ENCODE measurements at places on chromosomes 13 and 19.

DNA sequence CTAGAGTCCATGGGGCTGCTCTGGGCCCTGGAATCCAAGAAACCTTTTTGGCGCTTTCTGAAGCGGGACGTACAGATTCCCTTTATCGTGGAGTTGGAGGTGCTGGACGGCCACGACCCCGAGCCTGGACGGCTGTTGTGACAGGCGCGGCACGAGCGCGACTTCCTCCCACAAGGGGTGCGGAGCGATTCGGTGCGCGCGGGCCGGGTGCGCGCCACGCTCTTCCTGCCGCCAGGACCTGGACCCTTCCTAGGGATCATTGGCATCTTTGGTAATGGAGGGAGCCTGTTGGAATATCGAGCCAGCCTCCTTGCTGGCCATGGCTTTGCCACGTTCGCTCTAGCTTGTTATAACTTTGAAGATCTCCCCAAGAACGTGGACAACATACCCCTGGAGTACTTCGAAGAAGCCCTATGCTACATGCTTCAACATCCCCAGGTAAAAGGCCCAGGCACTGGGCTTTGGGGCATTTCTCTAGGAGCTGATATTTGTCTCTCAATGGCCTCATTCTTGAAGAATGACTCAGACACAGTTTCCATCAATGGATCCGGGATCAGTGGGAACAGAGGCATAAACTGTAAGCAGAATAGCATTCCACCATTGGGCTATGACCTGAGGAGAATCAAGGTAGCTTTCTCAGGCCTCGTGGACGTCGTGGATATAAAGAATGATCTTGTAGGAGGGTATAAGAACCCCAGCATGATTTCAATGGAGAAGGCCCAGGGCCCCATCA, 3.5 kb upstream of the ZFP82 start:
- DNase-seq, result no peak

- DNase-seq, result no peak
These were observed 297.2 kb downstream of the DCT start for GRCh38 chr13:94182185-94182761.

GRCh38 chr13:109996404-109996960, 210.1 kb upstream of the IRS2 start:
- DNase-seq, result no peak

- no peak for DNase-seq
These were observed 7.1 kb downstream of the SERTM1 start for GRCh38 chr13:36680913-36681312.

DNA sequence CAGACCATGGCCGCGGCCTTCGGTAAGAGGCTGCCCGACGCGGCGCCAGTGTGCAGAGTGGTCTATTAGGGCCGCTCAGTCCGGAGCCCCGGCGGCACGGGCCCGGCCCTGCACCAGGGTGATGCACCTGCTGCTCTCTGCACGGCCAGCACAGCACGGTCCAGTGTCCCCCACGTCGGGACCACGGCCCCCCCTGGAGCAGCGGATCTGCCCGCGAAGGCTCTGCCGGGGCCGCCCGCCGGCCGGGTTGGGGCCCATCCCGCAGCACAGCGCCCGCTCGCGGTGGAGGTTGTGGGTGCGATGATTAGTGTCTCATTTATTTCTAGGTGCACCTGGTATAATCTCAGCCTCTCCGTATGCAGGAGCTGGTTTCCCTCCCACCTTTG, 7.9 kb downstream of the PTBP1 start:
- no peak for DNase-seq

DNA sequence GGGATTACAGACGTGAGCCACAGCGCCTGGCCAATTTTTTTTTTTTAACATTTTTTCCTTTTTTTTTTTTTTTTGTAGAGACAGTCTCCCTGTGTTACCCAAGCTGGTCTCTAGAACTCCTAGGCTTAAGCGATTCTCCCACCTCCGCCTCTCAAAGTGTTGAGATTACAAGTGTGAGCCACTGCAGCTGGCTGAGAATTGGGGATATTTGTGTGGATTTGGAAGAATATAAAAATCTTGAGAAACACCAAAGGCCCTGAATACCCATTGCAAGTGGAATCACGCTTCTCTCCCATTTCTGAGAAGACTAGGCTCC, 79.9 kb upstream of the ABCC4 start:
- no peak for DNase-seq

GRCh38 chr13:73212482-73212881, 153.7 kb downstream of the KLF5 start:
- DNase-seq, result no peak

DNA sequence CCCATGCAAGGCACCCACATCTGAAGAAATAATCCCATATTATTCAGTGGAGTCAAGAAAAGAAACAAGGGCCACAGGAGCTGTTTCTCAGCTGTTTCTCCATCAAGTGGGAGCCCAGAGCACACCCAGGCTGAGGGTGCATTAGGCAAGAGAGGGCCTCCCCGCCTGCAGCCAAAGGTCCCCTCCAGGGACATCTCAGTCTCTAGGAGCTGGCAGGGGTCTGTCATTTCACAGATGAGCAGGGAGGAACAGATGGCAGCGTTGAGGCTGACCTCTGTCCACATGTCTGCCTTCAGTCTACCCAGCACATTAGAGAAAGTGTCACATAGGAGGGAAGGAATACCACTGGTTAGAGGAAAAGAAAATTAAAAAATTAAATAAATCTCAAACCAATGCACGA, 157.7 kb downstream of the ZNF536 start:
- DNase-seq, result no peak

DNA sequence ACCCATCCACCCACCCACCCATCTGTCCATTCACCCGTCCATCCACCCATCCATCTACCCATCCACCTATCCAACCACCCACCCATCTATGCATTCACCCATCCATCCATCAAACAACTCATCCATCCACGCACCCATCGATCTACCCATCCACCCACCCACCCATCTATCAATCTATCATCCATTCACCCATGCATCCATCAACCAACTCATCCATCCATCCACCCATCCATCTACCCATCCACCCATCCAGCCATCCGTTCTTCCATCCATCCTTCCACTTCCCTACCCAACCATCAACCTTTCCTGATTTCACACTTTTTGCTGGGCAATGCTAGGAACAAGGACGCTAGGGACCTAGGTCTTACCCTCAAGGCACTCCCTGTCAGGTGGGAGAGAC, 2.1 kb downstream of the TMEM238 start:
- DNase-seq, result no peak

GRCh38 chr13:34044041-34044440, 226.1 kb downstream of the RFC3 start:
- DNase-seq, result no peak

- no peak for DNase-seq
These were observed 32.0 kb upstream of the IGFL1 start for GRCh38 chr19:46197314-46198070.

DNA sequence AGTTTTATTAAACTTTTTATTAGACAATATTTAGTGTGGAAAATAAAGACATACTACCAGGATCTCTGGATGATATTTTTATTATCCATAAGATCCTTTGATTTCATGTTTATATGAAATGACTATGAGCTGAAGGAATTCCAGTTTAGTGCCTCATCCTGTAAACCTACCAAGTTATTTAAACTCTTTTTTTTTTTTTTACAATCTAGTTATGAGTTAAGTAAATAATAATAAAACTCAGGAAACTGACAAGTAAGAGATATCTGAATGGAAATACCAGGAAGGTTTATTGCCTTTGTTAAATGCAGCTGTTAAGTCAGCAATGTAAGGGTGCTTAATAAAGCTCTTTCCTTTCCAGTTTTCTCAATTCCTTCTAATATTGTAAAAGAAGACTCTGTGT, 53.9 kb downstream of the RXFP2 start:
- no peak for DNase-seq

DNA sequence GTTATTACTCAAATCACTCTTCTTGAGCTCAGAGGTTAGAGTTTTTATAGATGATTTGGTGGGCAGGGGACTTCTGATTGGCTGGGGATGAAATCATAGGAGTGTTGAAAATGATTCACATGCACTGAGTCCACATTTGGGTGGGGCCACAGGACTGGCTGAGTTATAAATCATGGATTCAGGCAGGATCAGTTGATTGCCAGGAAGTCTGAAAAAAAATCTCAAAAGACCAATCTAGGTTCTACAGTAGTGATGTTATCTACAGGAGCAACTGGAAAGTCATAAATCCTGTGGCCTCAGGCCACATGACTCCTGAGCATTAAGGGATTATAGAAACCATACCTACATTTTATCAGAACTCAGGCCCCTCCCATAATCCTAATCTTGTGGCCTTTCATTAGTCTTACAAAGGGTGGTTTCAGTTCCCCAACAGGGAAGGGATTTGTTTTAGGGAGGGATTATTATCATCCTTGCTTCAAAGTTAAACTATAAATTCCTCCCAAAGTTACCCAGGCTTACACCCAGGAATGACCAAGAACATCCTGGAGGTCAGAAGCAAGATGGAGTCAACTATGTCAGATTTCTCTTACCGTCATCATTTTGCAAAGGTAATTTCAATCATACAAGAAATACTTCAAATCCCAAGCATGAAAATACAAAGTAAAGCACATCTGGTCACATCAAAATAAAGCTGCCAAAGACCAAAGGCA, 5.6 kb upstream of the CCDC70 start:
- no peak for DNase-seq

DNA sequence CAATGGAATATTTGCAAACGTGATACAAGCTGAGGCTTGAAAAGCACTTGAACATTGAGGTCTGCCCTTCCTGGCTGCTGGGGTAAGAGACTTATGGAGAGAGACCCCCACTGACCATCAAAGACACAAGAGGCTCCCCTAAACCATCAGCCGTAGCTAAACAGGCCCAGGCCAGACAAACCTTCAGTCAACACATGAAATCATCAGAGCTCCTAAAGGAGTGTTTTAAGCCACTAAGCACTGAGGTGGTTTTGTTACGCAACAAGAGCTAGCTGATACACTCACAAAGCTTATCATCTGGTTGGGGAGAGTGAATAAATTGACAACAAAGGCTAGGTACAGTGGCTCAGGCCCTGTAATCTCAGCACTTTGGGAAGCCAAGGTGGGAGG, 110.4 kb downstream of the ZNF557 start:
- no peak for DNase-seq

DNA sequence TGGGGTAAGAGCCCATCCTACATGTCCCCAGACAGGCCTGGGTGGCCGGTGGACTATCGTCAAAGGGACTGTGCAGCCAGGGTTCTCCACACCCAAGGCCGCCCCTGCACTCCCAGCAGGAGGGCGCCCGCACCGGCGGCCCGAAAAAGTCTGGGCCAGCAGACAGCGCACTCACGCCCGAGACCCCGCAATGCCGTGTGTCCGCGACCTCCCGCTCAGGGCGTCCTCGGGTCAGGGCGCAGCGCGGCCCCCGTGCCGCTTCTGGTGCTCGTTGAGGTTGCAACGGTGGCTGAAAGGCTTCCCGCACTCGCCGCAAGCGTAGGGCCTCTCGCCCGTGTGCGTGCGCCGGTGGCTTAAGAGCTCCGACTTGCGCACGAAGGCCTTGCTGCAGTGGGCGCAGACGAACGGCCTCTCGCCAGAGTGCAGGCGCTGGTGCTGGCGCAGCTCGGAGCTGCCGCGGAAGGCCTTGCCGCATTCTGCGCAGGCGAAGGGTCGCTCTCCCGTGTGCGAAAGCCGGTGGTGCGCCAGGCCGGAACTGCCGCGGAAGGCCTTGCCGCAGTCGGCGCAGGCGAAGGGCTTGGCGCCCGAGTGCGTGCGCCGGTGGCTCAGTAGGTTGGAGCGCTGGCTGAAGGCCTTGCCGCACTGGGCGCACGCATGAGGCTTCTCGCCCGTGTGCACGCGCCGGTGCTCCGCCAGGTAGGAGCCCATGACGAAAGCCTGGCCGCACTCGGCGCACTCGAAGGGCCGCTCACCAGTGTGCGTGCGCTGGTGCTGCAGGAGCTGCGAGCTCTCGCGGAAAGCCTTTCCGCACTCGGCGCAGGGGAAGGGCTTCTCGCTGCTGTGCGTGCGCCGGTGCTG, 2.8 kb upstream of the A1BG start:
- DNase-seq, result no peak

- no peak for DNase-seq
These were observed 2278.0 kb upstream of the PCDH20 start for GRCh38 chr13:63693696-63694095.

DNA sequence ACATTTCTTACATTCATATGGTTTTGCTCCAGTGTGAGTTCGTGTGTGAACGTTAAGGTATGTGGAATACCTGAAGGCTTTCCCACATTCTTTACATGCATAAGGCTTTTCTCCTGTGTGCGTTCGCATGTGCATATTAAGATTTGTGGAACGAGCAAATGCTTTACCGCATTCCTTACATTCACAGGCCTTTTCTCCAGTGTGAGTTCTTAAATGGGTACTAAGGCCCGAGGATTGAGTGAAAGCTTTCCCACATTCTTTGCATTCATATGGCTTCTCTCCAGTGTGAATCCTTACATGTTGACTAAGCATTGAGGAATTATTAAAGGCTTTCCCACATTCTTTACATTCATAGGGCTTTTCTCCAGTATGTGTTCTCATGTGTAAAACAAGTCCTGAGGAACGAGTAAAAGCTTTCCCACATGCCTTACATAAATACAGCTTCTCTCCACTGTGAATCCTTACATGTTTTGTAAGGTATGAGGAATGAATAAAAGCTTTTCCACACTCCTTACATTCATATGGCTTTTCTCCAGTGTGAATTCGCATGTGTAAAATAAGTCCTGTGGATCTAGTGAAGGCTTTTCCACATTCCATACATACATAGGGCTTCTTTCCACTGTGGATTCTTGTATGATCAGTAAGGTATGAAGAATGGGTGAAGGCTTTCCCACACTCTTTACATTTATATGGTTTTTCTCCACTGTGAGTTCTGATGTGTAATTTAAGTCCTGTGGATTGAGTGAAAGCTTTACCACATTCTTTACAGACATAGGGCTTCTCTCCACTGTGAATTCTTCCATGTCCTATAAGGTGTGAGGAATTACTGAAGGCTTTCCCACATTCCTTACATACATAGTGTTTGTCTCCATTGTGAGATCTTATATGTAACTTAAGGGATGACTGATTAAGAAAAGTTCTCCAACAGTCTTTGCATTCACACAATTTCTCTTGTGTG, 10.7 kb downstream of the ZNF846 start:
- no peak for DNase-seq

DNA sequence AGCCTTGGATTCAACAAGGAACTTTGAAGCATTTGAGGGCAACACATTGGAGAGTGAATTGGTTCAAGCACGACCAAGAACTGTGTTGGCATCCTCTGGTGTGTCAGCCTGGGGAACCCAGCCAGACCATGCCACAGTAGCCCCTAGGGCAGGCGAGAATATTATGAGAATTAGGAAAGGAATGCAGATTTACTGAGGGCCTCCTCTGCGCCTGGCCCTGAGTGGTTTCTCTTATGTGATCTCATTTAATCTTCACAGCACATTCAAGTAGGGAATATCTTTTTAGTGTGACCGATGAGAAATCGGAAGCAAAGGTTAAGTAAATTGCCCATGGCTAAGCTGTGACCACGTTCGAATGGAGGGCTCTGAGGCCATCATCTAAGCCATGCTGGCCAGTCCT, 15.3 kb upstream of the ERICH6B start:
- no peak for DNase-seq

GRCh38 chr13:113785051-113786010, 26.3 kb downstream of the TMEM255B start:
- DNase-seq, result no peak

- no peak for DNase-seq
These were observed 21.8 kb downstream of the MRPS12 start for GRCh38 chr19:38952395-38953165.
